ENCODE measurements at places on chromosomes 1 and 21.

DNA sequence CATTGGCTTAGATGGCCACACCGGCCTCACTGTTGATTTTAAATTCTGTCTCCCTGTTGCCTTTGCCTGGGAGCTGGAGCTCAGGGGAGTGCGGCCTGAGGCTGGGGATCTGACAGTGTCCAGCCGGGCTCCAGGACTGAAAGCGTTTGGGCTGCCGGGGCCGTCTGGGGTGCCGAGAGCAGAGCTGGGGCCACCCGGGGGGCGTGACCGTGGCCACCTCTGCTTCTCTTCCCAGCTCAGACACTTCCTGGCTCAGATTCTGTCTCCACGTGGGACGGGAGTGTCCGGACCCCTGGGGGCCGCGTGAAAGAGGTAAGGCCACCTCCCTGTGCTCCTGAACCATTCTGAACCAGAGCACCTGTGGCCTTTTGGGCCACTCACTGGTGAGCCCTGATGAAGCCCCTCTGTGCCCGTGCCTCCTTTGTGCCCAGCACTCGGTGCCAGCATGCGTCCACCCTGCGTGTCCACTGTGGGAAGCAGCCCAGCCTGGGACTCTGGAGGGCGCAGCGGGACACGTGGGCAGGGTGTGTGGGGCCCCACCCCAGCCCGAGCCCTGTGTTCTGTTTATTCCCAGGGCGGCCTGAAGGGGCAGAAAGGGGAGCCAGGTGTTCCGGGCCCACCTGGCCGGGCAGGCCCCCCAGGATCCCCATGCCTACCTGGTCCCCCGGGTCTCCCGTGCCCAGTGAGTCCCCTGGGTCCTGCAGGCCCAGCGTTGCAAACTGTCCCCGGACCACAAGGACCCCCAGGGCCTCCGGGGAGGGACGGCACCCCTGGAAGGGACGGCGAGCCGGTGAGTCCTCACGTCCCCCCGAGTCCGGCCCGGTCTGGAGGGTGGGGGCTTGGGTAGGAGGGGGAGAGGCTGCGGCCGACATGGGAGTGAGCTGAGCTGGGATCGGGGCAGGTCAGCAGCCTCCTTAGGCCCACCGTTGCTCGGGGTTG is 64.8 kb downstream of the SLC19A1 start:
- no peak for DNase-seq

DNA sequence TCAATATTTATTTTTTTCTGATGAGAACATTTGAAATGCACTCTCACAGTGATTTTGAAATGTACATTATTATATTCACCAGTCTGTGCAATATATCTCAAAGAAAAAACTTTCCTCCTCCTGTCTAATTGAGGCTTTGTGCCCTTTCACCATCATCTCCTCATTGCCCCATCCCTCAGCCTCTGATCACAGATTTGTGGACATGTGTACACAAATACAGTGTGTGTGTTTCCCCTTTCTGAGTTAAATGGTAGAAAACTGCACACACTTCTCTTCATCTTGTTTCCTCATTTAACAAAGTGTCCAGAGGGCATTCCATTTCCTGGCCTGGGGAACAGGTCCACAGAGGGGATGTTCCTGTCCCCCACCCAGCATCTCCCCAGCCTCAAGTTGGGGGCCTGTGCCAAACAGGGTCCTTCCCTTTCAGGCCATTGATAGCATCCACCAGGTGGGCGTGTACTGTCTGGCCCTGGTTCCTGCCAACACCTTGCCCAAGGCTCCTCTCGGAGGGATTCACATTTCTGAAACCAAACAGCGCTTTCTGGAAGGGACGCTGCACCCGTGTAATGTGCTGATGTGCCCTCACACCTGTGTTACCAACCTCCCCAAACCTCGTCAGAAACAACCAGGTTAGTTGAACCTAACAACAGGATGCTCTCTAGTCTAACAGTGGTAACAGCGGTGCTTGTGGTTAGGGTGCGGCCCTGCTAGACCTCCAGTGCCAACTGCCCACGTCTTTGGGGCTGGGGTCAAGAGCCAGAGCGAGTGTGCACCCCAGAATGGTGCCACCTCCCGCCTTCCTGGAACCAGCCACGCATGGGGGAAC is 54.6 kb downstream of the S100B start:
- DNase-seq = no peak

GRCh38 chr1:158353303-158354075 is at the start of gene CD1E:
Gene CD1E (plus strand): TSS chr1:158353894. CDS start chr1:158353989, 95 bp downstream.
- DNase-seq = no peak

- DNase-seq = no peak
These were observed 36.9 kb upstream of the BACH1 start for GRCh38 chr21:29261555-29262540.

DNA sequence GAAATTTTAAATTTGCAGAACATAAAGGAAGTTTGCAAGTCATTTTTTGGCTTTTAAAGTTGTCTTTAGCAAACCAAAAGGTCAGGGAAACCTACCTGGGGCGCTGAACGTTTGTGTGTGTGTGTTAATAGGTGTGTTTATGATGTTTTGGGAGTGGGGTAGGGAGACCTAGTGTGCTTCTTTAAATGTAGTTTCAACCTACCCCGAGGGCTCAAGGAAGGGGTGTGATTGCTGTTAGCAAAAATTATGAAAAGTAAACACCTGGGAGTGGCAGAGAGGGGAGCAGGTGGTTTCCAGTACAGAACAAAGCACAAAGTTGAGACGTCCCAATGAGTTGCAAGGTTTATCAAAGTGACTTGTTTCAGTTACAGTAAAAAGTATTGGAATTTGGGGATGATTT is 58.7 kb upstream of the WDR26 start:
- no peak for DNase-seq

- no peak for DNase-seq
These were observed 138.8 kb downstream of the GIPC2 start for GRCh38 chr1:78184460-78185072.

All from fibroblast of the conjunctiva (primary cell).